ENCODE measurements at places on chromosomes 7 and 10.
A peak's percentile ranks its signal among the peaks of the same experiment; 100 is the strongest.

DNA sequence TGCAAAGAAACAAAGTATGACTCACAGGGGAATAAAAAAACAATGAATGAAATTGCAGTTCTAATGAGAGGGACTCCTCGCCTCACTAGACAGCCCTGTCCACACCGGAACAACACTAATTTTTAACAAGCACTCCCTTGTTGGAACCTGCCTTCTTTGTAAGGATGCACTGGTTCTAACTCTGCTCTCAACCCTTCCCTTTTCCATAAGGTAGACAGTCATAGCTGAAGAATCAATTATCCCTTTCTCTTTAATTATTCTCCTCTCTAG is 65.1 kb downstream of the TSPAN12 start:
- DNase-seq = no peak

DNA sequence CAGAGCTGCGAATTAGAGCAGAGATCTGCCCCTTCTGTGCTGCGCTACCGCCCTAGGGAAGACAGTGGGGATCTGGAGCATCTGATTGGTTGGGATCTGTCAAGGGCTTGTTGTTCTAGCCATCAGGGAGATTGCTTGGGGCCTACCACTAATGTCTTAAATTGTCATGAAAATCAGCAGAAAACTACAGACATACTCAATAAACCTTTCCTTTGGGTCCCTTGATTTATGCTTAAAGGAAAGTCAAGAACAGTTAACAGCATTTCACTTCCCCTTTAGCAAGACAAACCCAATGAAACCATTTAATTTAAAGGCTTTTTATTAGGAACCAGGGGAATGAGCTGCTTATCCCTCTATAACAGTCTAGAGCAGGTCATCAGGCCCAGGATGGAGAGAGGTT is 10.0 kb downstream of the SLC25A28 start:
- no peak for DNase-seq

DNA sequence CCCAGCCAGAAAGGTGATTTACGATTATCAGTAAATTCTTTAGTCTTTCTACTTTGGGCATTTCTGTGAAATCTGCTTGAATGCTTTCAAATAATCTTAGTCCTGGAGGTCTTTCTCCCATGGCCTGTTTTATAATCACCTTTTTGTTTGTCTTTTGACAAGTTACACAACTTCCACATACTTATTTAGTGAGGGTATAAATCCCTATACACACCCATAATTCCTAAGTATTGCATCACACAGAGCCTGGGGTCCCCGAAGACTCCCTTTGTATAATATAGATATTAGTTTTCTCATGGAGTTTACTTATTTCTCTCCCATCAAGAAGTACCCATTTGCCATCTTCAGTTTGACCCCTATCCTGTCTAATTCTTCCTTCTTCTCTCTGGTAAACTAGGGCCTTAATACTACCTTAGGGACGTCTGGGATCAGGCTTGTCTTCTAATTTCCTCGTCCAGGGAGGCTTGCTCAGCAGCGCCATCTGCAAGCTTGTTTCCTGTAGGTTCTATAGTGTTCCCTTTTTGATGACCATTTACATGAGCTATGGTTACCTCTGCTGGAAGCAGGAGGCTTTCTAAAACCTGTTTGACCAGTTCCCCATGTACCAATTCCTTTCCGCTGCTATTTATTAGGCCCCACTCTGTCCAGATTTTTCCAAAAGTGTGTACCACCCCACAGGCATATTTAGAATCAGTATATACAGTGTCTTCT is 8.1 kb downstream of the DNAH11 start:
- no peak for DNase-seq

GRCh38 chr7:37670436-37670835 is 13.1 kb upstream of the GPR141 start:
- no peak for DNase-seq

GRCh38 chr7:101701153-101701794 is 72.2 kb upstream of the MYL10 start:
- DNase-seq = no peak

GRCh38 chr7:155229548-155230168 is 68.0 kb upstream of the INSIG1 start:
- DNase-seq = peak; percentile 42

GRCh38 chr10:93412801-93413200 is 69.3 kb downstream of the MYOF start:
- DNase-seq = no peak

GRCh38 chr10:43407148-43407575 is 1.8 kb downstream of the HNRNPF start:
- DNase-seq = no peak

GRCh38 chr7:128933180-128933891 is 4.4 kb upstream of the IRF5 start:
- DNase-seq = no peak

- peak; percentile 3 for DNase-seq
Measured at GRCh38 chr10:31299119-31299518, 19.9 kb upstream of the ZEB1 start.

DNA sequence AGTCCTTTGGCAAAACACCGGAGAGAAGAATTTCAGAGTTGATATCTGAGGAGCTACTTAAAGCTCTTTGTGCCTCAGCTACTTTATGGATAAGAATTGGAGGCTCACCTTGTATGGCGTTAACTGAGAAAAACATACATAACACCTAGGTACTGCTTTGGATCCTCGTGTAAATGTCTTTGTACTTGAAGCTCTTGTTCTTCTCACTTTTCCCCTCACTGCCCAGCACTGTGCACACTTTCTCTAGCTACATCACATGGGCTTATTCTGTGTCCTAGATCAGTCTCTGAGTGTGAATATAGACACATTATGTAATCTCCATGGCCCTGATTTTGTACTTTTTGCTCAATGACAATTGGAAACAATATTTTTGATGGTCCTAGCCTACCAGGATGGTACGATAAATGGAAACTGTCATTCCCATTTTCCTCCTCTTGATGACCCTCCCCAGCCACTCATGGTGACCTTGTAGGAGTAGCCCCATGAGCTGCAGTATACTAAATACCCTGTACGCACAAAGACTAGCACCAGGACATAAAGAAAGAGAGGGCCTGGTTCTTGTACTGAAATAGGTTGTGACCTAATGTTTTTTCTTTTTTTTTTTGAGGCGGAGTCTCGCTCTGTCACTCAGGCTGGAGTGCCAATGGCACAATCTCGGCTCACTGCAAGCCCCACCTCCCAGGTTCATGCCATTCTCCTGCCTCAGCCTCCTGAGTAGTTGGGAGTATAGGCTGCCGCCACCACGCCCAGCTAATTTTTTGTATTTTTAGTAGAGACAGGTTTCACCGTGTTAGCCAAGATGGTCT is 22.1 kb downstream of the STAMBPL1 start:
- no peak for DNase-seq

DNA sequence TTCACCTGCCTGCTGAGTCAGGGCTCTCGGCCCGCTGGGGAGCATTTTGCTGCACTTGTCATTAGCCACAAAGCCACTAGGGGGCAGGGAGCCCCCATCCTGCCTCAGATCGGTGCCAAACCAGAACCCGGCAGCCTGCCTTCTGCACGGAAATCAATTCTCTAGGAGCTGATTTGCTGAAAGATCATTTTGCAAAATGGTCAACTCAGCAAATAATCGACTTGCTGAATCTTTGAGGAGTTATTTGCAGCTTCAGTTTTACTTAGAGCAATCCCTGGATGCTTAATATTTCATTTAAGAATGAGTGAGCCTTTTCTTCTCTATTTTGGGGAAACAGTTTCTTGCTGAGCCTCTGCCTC is 1.7 kb upstream of the GIMAP8 start:
- peak; percentile 46 for DNase-seq

DNA sequence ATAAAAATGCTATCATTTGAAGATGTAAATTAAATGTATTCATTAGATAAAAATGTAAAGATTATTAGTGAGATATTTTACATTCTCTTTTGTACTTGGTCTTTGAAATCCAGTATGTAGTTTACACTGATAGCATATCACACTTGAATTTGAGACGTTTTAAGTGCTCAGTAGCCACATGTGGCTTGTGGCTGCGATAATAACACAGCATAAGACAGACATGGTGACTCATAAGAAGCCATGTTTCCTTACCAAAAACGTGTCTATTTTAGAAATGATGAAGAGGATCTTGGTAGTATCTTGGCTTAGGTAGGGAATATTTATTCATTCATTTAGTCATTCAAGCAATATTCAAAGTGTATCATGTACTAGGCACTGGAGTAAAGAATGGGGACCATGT is 149.3 kb downstream of the POU6F2 start:
- no peak for DNase-seq

- DNase-seq = no peak
Measured at GRCh38 chr7:130697820-130698219, 11.5 kb upstream of the TSGA13 start.

DNA sequence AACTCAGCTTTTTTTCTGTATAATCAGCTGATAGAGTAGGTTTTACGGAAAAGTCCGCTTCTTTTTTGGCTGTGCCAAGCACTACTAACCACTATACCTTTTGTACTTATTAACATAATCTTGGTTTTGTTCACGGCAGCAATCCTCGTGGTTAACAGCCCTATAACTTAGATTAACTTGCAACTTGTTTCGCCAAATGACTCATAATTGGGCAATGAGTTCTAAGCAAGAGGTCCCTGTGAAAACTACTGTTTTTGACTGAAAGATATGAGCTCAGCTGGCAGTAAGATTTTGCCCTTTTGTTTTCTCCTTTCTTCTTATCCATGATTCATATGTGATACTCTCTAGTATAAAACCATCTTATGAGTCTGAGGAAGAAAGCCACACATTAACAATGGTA is 345.0 kb upstream of the PCDH15 start:
- no peak for DNase-seq

GRCh38 chr7:124874644-124875163 is 54.9 kb downstream of the POT1 start:
- no peak for DNase-seq

- DNase-seq = no peak
Measured at GRCh38 chr7:135185471-135186260, 15.2 kb upstream of the CYREN start.

DNA sequence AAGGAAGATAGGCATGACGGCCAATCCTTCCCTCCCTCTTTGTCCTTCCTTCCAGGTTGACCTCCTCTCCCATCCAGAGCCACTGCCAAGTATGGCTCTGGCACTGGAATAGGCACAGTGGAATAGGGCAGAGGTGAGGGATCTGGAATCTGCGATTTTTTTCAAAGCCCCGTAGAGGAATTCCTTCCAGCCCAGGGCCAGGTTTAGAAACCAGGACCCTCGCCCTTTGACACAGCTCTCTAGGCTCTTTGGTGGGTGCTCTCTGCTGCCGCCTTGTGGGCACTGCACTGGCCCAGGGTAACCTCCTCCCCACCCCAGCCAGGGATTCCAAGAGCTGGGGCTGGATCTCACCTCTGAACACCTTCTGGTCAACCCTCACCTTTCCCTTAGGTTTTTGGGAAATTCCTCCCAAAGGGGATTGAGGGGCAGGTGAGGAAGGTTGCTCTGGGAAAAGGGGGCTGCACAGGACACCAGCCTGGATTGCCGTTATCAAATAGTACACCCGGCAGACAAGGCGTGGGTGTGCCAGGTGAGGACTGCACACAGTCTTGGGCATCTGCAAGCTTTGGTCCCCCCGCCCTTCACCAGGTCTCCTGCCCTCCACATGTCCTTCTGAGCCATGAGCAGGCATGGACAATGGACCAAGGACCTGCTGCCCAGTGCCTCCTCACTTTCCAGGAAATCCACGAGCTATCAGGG is 22.8 kb downstream of the C10orf105 start:
- no peak for DNase-seq

GRCh38 chr7:131848033-131848432 is 291.6 kb upstream of the PODXL start:
- DNase-seq = no peak

- DNase-seq = no peak
Measured at GRCh38 chr7:125547505-125547904, 617.9 kb upstream of the POT1 start.

GRCh38 chr7:130210181-130210935 is 2.7 kb downstream of the SSMEM1 start:
- DNase-seq = no peak

- no peak for DNase-seq
Measured at GRCh38 chr7:55206235-55207029, 158.7 kb upstream of the LANCL2 start.

DNA sequence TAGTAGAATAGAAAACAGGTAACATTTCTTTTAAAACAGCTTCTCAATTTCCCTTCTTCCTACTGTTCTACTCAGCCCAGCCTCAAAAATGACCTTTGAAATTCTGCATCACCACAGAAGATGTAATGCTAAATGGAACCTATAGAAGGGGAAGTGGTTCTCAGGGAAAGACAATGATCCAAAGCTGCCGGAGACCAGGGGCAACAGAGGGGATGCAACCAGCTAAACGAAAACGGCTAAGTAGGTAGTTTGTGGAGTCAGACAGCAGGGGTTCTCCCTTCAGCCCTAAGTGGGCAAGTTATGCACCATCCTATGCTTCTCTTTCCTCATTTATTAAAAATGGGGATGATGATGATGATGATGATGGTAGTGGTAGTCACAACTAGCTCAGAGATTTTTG is 214.3 kb downstream of the ELMO1 start:
- no peak for DNase-seq

DNA sequence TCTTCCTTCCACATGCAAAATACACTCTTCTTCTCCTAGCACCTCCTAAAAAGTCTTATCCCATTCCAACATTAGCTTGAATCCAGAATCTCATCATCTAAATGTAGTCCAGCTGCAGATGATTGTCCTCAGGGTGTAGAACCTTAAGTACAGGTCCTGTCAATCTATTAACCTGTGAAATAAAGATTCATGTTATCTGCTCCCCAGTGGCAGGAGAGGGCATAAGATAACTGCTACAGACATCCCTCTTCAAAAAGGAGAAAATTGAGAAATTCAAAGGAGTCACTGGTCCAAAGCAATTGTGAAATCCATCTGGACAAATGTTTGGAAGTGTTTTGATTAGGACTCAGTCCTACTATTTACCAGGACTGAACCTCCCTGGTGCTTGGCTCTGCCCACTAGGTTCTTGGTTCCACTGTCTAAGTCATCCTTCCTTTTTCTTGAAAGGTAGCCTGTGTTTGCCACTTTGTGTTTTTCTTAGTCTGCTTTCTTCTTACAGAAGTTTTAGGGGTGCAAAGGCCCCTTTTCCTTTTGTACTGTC is 96.2 kb downstream of the ADD3 start:
- DNase-seq = no peak

Measured in SW480 (cell line).